CD4-positive, alpha-beta T cell treated with Interleukin-12 subunit alpha and Interleukin-12 subunit beta, for 1 hour (primary cell): ENCODE measurements at places on chromosomes 13 and 19.

GRCh38 chr13:109595471-109595870 lies 190.9 kb downstream of the IRS2 start:
- DNase-seq = no peak

DNA sequence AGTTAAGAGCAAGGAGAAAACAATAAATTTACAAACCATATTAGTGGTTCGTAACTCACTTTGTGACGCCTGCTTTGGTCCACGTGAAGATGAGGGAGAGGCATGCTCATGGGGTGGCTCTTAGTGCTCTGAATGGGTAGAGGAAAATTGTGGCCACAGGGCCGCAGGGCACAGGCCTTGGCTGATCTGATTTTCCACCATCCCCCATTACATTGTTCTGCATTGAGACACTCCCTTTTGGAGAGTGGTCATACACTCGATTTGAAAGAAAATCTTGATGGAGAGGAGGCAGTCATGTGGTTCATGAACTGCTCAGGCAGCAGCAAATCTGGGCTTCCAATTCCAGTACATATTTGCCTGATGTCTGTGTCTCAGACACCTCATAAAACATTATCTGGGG lies 815.2 kb downstream of the UQCRFS1 start:
- DNase-seq = no peak

GRCh38 chr19:55650126-55650557 lies 2.1 kb downstream of the CCDC106 start:
- no peak for DNase-seq

DNA sequence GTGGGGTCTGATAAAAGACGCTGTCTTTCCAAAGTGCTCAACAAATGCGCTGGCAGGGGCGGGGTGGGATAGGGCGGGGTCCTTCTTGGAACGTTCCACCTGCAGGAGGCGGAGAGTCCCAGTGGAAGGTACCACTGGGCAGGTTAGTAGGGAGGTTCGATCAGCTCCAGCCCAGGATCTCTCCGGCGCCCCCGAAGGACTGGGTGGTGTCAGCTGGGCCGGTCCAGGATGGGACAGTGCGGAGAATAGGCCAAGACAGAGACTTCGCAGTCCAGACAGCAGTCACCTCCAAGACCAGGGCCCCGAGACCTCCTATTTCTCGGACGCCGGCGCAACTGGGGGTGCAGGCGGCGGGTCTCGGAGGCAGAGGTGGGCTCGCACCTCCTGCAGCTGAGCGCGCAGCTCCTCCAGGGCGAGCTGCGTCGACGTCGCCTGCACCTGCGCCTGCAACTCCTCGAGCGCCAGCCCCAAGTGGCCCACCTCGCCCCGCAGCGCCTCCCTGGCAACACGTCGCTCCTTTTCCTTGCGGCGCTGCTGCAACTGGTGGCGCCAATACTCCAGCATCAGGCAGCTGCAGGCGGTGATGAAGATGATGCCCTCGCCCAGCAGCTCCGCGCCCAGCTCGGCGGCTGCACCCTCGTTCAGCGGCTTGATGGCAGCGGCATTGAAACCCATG lies 21.6 kb downstream of the VASP start:
- DNase-seq = peak; percentile 19

DNA sequence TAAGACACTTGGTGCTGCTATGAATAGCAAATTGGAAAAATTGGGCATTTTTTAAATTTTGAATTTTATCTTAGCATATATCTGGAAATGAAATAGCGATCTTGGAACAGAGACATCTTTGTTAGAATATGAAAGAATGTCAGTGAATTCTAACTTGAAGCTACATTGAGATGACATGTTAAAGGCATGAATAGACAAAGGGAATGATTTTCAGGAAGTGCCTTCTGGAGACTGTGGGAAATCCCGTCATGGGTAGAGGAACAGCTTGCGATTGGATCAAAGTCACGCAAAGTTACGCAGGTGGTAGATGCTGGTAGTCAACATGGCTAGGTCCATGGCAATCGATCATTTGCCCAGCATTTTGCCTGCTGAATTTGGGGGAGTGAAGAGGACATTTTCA lies 43.5 kb downstream of the LRCH1 start:
- no peak for DNase-seq

- peak; percentile 46 for DNase-seq
These were observed 46.4 kb downstream of the N4BP2L1 start for GRCh38 chr13:32381539-32381938.

GRCh38 chr13:26401578-26402021 lies 147.7 kb downstream of the CDK8 start:
- no peak for DNase-seq

GRCh38 chr19:15628236-15629002 lies 12.3 kb upstream of the CYP4F3 start:
- DNase-seq = no peak

DNA sequence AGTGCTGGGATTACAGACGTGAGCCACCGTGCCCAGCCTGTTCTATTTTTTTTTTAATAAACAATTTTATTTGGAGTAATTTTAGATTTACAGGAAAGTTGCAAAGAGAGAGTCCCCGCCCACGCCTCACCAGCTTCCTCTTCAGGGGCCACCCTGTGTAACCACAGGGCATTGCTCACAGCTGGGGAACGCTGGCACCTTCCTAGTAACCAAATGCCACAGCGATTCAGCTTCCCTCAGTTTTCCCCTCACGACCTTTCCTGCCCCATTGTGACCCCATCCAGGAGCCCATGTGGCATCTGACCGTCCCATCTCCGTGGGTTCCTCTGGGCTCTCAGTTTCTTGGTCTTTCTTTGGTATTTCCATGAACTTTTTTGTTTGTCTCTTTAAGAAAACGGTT lies 83.9 kb downstream of the GNG7 start:
- peak; percentile 69 for DNase-seq

DNA sequence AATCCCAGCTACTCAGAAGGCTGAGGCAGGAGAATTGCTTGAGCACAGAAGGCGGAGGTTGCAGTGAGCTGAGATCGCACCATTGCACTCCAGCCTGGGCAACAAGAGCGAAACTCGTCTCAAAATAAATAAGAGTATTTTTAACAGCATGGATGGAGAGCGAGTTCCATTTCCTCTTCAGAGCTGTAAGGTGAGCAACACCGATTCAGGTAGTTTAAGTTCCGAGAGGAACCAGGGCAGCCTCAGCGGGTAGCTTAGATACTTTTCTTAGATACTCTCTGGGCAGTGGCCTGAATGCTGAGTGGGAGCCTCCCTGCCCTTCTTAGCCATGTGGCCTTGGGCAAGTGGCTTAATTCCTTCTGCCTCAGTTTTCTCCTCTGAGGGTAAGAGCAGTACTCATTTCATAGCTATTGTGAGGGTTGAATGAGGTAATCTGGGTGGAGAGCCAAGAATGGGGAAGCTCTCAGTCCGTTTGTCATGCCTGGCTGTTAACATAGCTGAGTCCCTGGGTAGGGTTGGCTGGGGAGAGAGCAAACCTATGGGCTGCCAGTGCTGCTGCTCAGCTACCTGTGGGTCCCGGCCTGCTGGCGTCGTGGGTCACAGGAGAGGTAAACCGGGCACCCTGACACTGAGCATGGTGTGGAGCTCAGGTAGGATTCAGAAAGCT lies 4.1 kb downstream of the ATP11A start:
- DNase-seq = no peak

GRCh38 chr19:22610121-22610520 lies 24.0 kb upstream of the ZNF492 start:
- no peak for DNase-seq

DNA sequence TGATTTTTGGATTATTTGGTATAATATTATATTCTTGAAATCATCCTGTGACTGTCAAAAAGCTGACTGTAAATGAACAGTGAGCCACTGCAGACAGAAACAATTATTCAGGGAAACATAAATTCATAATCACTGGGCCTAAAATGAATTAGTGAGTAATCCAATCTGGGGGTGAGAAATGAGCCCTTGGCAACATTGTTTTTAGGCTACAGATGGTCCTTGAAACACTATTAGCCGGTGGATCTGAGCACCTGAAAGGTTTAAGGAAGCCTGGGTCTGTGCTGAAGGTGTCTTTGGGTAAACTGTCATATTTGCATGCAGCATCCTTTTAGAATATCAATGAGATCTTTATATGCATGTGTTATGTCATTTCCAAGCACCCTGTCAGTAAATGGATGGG lies 290.7 kb downstream of the ATP8A2 start:
- no peak for DNase-seq

DNA sequence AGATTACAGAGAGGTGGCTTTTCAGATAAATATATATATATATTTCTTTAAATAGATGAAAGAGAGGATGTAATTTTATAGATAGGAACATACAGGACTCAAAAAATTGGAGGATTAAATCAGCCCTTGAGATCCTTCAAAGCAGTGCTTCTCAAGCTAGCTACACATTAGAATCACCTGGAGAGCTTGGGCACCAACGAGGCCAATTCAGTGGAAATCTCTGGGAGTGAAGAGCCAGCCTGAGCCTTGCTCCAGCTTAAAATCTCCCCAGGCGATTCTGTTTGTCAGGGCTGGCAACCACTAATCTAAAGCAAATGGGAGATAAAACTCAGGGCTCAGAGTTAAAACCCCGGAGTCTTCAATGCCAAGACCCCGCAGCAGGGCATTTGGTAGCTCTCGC lies 15.0 kb upstream of the CLN5 start:
- no peak for DNase-seq

DNA sequence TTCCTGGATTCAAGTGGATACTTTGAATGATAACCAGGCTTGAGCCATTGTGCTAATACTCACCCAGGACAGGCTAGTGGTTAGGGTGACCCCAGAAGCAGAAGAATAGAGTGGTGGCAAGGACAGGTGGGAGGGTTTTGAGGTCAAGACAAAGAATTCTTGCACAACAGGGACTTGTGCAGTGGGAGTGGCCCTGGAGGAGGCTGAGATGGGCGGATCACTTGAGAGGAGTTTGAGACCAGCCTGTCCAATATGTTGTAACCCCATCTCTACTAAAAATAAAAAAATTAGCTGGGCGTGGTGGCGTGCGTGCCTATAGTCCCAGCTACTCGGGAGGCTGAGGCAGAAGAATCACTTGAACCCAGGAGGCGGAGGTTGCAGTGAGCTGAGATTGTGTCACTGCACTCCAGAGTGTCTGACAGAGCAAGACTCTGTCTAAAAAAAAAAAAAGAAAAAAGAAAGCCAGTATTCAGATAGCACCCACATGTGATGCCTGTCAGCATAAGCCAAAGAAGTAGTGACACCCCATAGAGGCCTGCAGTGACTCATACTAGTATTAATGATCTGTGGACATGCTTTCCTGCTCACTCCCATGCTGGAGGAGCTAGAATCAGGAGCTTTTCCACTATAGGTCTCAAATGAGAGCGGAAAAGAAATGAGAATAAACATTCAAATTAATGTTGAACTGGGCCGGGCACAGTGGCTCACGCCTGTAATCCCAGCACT lies 78.7 kb downstream of the RNF17 start:
- no peak for DNase-seq
